T-helper 2 cell (primary cell): ENCODE measurements at places on chromosomes 1 and 21.

DNA sequence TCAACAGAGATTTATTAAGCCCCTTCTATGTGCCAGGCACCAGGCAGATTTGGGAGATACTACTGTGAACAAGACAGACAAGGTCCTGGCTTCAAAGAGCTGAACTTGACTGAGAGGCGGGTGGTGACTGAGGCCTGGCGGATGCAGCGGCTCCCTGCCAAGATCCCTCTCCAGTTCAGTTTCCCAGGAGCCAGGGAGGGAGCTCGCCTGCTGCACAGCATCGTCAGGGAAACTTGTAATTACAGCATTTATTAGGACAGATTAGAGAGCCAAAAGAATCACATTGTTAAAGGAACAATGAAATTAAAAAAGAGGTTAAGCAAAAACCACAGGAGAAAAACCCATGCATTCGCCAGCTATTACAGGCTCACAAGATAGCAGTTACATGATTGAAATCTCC is 55.3 kb downstream of the ETS2 start:
- DNase-seq, result no peak

GRCh38 chr1:41410462-41410861 is 49.2 kb downstream of the FOXO6 start:
- DNase-seq, result no peak

- DNase-seq, result no peak
Measured at GRCh38 chr1:46026531-46026930, 105.9 kb downstream of the PIK3R3 start.

DNA sequence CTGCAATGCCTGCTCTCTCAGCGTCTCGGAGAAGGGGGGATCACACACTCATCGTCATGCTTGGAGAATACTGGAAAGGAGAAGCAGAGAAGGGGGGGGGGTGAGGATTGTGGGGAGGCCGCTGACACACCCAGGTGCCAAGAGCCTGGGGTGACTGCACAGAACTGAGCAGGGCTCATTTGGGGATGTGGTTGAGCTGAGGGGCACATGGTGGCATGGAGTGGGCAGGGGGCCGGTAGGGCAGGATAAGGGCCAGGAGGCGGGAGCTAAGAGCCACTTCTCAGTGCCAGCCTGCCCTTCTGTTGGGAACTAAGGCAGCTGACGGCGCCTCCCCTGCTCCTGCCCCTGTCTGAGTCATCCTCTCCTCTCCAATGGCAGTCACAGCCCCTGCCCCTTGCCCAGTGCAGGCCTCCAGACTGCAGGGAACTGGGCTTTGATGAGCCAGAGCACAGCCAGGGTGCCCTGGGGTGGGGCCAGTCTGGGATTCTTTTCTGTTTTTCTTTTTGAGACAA is 27.2 kb downstream of the MRPL37 start:
- no peak for DNase-seq
